Activated CD4-positive, alpha-beta T cell treated with anti-CD3 and anti-CD28 coated beads for 36 hours (primary cell): ENCODE measurements at places on chromosomes 16 and 17. TPM values are rescaled to one million over a fixed set of nuclear protein-coding genes. Genes with fewer than 3 reads are reported as not detected.

GRCh38 chr17:21370430-21370829 is 5.7 kb upstream of the KCNJ12 start:
- H3K27me3 ChIP-seq: peaks cover 5% of the 10 kb centered on the region
- H3K36me3 ChIP-seq: no peaks in the 10 kb centered on the region
- no peak for DNase-seq

GRCh38 chr17:71900621-71901229 is 220.1 kb upstream of the SOX9 start:
- no peaks in the 10 kb centered on the region for H3K4me1 ChIP-seq
- no peak overlapping the region for H3K27ac ChIP-seq
- no peaks in the 10 kb centered on the region for H3K36me3 ChIP-seq
- H3K4me3 ChIP-seq: no peak overlapping the region
- H3K27me3 ChIP-seq: no peaks in the 10 kb centered on the region
- DNase-seq: no peak

The MAPT gene
- 0.75 TPM for total RNA-seq

The EXOC3L1 gene
- 0.16 TPM for total RNA-seq

The ESRP2 gene
- 0.85 TPM for total RNA-seq

DNA sequence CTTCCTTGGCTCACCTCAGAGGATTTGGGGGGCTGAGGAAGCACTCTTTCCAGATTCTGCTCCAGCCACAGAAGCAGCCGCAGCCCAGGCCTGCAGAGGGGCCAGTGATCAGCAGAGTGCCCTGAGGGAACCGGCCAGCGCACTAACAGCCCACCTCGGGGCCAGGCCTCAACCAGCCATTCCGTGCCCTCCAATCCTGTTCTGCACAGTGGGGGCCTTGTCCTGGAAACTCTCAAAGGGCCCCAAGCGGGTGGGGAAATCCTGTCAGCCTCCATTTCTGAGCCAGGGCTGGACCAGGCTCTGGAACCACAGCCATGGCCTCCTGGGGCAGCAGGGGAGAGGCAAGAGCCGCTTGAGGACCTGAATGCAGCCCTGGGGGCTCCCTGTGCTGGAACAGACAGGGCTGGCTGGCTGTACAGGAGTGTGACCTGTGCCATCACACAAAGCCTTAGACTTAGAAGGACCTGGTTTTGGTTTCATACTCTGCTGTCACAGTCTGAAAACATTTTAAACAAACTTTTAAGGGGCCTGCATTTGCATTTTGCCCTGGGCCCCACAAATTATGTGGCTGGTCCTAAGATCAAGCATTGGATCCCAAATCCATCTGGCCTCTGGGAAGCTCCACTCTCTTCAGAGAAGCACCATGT is 10.0 kb downstream of the CNGB1 start:
- DNase-seq: no peak
- H3K27me3 ChIP-seq: no peaks in the 10 kb centered on the region
- no peaks in the 10 kb centered on the region for H3K4me1 ChIP-seq

- no peaks in the 10 kb centered on the region for H3K27me3 ChIP-seq
- no peak overlapping the region for H3K4me3 ChIP-seq
- peaks cover 58% of the 10 kb centered on the region for H3K36me3 ChIP-seq
- no peak for DNase-seq
- peak overlapping the region; percentile 4 for H3K27ac ChIP-seq
These were observed 45.2 kb upstream of the SLC5A11 start for GRCh38 chr16:24800586-24800985.
